ENCODE measurements at places on chromosomes 16 and 17.

GRCh38 chr16:89720813-89721545, at the start of the genes VPS9D1 and ZNF276:
Gene VPS9D1 (minus strand): TSS chr16:89720898. CDS start chr16:89720861, 37 bp downstream.
Gene ZNF276 (plus strand): TSS chr16:89721537. CDS start chr16:89721641, 104 bp downstream.
- no peak for DNase-seq

GRCh38 chr17:31541559-31541958, 150.1 kb downstream of the RAB11FIP4 start:
- no peak for DNase-seq

DNA sequence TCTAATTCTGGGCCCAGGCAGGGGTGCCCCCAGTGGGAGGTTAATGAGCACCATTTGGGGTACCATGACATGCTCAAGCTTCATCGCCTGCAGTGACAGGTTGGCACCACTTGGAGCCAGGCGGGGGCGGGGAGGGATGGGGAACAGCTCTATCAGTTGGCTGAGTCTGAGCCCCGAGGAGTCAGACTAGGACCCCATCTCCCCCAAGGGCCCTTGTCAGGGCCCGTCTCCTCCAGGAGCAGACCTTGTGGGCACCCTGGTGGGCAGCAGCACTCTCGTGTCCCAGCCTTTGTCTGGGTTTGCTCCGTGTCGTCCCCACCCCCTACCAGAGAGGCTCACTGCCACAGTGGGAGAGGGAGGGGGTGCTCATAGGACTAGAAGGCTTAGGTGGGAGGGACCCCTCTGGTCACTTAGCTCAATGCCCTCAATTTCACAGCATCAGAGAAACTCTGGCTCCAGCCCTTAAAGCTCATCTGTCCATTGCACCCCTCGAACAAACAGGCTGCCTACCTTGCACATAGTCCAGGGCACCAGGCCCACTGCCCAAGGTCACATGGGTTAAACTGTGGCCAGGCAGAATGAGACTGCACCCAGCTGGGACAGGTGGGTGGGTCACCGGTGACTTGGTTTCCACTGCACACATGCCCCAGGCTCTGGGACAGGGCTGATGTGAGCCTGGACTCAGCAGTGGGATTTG, 4.1 kb downstream of the PPP1R9B start:
- DNase-seq, result no peak

DNA sequence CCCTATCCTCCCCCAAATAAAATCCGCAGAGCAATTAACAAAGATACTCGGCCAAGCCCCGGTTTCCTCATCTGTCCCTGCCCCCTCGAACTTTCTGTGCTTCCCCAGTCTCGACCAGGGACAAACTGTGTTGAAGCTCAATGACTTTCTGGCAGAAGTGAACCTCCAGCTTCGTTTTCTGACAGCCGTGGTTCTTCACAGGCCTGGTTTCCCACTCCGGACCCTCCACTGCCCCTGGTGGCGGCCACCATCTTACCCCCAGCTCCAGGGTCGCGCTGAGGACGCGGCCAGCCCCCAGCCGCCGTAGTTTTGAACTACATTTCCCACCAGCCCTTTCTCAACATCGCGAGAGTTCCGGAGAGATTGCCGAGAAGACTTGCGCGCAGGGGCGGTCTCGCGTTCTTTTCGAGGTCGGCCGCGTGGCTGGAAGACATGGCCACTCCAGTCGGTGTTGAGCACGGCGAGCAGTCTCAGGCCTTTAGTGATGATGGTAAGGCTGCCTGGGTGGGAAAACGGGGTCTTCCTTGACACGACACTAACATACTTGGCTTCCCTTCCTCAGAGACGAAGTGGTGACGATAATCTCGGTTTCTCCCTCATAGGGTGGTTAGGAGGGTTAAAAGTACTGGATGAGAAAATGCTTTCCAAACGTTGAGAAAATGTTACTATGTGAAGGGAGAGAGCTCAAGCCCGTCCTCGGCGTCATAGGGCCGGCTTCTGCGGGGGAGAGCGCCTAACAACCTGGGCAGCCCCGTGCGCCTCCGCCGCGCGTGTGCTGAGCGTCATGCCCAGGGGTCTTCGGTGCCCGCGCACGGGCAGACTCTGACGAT, 17.7 kb downstream of the PRCD start:
- DNase-seq, result peak; percentile 75

GRCh38 chr16:58515871-58516767, 802 bp downstream of the SETD6 start:
- DNase-seq, result no peak

DNA sequence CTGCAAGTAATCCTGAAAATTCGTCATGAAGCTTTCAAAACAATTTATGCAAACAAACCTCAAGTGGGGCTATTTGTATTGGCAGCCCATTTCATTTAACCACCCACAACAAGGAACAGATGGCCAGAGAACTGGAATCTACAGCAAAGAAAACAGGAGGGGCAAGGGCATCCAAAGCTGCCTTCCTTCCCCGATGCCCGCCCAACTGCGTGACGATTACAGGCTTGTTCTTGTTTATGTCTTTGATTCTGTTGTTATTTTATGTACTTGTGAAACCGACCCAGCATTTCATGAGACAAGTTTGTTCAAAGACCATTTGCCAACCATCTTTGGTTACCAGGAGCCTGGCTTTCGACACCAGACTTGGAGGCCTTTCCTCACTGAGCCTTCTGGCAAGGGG, 59.1 kb upstream of the IRX6 start:
- DNase-seq, result no peak

DNA sequence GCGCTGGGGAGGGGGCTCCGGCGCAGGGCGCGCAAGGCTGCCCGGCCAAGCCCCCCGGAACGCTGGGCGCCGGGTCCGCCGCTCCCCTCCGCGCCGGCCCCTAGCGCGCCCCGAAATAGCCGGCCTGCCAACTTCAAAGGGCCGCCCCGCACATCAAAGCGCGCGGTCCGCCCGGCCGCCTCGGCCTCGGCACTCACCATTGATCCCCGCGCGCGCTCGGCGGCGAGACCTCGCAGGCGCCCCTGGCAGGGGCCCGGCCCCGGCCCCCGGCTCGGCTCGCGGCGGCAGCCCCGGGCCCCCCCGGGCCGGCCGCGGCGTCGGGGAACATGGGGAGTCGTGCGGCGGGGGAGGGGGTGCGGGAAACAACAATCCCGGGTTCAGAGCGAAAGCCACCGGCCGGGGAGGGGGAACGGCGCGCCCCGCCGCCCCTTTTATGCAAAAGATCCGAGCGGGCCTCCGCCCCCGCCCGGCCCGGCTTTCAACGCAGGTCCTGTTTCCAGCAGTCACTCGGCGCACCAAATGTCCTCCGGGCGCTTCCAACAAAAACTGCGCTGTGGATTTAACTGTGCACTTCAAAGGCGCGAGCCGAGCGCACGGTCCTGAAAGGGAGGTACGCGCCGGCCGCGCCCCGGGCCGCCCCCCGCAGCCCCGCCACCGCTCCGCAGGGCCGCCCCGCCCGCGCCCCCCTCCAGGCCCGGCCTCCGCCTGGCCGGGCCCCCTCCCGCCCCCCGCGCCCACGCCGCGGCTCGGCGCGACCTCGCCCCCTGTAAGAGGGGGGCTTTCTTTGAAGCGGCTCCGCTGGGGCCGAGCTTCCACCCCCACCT, 608 bp downstream of the AXIN2 start:
- DNase-seq, result no peak

- DNase-seq, result no peak
These were observed 37.7 kb downstream of the ASPA start for GRCh38 chr17:3513305-3514035.

DNA sequence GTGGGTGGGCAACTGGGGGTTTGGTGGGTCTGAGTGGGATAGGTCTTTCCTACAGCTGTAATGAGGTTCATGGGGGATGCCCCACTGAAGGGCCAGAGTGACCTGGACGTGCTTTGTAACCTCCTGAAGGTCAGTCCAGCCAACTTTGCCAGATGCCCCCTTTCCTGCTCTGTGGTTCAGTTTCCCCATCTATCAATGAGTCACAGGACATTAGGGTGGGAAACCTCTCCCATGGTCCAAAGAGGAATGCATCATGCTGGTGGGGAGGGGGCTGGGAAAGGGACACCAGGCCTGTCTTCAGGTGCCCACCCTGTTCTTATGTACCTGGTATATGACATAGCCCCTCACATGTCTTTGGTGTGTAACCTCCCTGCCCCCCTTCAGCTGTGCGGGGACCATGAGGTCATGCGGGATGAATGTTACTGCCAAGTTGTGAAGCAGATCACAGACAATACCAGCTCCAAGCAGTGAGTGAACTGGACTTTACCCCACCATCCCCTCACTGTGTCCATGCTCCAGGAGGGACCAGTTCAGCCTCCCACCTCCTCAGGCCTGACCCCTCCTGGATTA, 24.0 kb upstream of the ALKBH5 start:
- no peak for DNase-seq

DNA sequence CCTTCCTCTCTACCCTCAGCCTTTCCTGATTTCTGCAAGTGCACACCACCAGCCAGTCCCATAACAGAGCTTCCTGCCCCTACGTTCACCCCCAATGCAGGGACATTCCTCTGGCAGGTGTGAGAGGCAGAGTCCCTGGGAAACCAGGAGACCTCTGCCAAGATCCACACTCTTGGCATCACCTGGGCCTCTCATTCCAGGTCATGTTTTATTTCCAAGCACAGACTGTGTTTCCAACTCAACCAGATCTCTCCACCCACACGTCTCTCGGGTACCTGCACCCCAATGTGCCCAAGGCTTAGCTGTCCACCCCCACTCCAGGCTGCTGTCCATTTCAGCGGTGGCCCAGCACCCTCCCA, 21.0 kb upstream of the PHB1 start:
- DNase-seq, result no peak

GRCh38 chr17:80698297-80698696, 153.7 kb downstream of the RPTOR start:
- DNase-seq, result no peak

DNA sequence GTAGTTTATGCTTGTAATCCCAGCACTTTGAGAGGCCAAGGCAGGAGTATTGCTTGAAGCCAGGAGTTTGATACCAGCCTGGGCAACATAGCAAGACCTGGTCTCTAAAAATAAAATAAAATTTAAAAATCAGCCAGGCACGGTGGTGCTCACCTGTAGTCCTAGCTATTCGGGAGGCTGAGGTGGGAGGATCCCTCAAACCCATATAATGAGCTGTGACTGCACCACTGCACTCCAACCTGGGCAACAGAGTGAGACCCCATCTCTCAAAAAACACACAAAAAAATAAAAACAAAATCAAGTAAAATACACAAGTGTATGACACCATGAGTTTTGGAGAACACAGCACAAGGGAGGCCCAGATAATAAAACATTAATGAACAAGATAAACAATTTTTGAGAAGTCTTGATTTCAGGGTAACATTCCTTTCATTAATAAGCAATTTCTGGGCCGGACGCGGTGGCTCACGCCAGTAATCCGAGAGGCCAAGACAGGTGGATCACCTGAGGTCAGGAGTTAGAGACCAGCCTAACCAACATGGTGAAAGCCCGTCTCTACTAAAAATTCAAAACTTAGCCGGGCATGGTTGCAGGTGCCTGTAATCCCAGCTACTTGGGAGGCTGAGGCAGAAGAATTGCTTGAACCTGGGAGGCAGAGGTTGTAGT, 17.9 kb downstream of the PRPSAP1 start:
- no peak for DNase-seq

GRCh38 chr17:63249256-63250004, 196.7 kb downstream of the CYB561 start:
- DNase-seq, result no peak

DNA sequence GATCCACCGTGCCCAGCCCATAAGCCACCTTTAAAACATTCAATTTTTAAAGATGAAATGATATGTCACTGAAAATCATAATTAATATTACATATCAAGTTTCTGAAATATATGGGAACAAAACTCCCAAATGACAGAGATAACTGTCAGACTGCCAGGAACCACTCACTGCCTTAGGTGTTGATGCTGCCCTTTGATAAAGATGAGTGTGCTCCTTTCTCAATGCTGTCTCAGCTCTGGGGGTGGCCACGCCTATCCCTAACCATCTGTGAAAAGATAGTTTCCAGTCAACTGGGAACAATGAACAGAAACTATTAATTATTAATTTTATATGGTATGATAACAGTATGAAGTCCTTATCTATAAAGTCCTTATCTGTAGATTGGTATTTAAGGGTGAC, 177.7 kb downstream of the MYO1D start:
- DNase-seq, result no peak

- no peak for DNase-seq
These were observed 27.7 kb downstream of the TNS4 start for GRCh38 chr17:40473573-40474365.

- no peak for DNase-seq
These were observed 14.7 kb upstream of the CDH1 start for GRCh38 chr16:68722119-68723024.

DNA sequence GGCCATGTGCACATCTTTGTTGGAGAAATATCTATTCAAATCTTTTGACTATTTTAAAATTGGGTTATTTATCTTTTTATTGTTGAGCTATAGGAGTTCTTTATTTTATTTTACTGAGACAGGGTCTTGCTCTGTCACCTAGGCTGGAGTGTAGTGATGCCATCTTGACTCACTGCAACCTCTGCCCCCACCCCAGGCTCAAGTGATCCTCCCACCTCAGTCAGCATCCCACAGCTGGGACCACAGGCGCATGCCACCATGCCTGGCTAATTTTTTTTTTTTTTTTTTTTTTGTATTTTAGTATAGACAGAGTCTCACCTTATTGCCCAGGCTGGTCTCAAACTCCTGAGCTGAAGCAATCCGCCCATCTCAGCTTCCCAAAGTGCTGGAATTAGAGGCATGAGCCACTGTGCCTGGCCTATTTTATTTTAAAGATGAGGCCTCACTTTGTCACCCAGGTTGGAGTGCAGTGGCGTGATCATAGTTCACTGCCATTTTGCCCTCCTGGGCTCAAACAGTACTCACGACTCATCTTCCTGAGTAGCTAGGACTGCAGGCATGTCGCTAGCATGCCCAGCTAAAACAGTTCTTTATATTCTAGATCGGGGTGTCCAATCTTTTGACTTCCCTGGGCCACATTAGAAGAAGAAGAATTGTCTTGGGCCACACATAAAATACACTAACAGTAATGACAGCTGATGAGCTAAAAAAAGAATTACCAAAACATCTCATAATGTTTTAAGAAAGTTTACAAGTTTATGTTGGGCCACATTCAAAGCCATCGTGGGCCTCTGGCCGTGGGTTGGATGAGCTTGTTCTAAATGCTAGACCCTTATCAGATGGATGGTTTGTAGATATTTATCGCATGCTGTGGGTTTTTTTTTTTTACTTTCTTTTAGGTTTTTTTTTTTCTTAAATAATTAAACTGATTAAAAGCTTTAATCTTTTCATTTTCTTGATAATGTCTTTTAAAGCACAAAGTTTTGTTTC, 13.7 kb downstream of the TENT4B start:
- DNase-seq, result no peak

DNA sequence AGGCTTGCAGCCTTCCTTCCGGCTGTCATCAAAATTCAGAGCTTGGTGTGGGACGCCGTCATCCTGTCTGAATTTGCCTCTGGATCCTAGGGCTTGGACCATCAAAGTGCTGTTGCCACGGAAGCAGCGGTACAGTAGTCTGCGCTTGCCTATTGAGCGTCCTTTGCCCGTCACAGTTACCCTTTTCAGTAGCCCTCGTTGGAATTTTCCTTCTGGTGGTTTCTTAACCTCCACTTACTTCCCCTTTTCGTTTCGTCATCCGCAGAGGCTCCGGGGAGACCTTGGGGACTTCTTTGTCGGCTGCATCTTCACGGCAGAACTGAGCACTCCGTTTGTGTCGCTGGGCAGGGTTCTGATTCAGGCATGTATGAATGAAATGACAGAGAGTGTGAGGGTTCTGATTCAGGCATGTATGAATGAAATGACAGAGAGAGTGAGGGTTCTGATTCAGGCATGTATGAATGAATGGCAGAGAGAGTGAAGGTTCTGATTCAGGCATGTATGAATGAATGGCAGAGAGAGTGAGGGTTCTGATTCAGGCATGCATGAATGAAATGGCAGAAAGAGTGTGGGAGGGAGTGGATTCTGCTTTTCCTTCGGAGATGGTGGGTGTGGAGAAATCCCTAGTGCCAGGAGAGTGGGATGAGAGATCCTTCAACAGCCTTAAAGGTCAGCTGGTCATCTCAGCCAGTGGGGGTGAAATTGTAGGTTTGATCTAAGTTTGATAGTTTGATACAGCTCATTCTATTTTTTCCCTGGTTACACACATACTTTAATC, 8.0 kb downstream of the TLCD3A start:
- no peak for DNase-seq
